Stimulated activated CD4-positive, alpha-beta T cell treated with anti-CD3 and anti-CD28 coated beads, Interleukin-15, amount 100 ng/mL, for 24 hours (primary cell): ENCODE measurements at places on chromosomes 13 and 19.
A peak's percentile ranks its signal among the peaks of the same experiment; 100 is the strongest.

- DNase-seq = no peak
These were observed 47.5 kb downstream of the ZNF536 start for GRCh38 chr19:30419568-30420180.

DNA sequence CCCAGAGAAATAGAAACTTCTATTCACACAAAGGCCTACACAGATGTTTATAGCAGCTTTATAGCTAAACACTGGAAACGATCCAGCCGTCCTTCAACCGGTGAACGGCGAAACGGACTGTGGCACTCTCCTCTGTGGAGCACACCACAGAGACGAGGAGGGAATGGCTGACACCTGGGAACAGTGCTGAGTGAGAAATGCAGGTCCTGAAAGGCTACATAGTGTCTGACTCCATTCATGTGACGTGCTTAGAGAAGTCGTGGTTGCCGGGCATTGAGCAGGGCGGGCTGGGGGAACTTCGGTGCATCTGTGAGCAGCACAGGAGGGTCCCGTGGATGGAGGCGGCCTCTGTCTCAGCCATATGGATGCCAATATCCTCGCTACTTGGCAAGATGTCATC lies 3.1 kb upstream of the GRK1 start:
- no peak for DNase-seq

DNA sequence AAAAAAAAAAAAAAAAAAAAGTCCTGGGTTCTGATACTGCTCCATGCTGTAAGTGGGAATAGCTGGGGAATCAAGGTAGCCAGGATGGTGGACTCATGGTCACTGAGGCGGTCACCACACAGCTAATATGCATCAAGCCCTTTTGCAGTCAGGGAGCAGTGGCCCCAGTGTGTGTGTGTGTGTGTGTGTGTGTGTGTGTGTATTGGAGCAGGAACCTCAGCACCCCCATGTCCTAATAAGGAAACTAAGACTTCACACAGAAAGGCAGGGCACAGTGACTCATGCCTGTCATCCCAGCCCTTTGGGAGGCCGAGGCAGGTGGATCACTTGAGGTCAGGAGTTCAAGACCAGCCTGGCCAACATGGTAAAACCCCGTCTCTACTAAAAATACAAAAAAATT lies 12.0 kb downstream of the B3GNT3 start:
- peak; percentile 31 for DNase-seq

- DNase-seq = no peak
These were observed 78.9 kb upstream of the OLFM4 start for GRCh38 chr13:52949742-52950141.

- DNase-seq = no peak
These were observed 263.6 kb downstream of the OXGR1 start for GRCh38 chr13:96730676-96731075.

GRCh38 chr19:23314505-23315251 lies 64.5 kb upstream of the ZNF724 start:
- no peak for DNase-seq

- DNase-seq = no peak
These were observed 15.4 kb upstream of the CD22 start for GRCh38 chr19:35313587-35313986.

- DNase-seq = no peak
These were observed 354.8 kb downstream of the HS6ST3 start for GRCh38 chr13:96444676-96445075.

DNA sequence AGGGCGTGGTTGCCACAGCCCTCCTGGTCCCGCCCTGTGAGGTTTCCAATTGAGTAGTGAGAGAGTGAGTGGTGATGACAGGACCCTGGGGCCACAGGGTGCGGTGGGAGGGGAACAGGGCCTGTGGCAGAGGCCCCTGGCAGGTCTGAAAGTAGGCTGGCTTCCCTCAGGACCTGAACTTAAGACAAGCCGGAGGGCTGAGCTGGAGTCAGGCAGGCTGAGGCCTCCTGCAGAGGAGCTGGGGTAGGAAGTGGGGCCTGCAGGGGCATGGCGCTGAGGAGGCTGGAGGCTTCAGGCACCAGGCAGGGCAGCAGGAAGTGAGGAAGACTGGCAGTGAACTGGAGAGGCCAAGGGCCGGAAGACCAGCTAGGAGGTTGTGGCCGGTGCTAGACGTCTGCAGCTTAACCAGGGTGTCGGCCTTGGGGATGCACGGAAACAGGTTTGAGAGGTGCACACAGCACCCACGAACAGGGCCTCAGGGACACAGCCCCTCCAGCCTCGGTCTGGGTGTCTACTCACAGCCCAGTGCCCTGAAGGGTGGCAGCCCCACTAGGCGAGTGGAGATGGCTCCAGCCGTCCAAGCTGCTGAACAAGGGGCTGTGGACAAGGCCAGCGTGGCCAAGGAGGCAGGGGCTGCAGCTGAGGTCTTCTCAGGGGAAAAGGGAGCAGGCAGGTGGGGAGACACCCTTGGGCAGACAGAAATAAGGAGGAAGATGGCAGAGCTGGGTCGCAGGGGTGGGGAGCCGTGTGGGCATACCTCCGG lies 17.8 kb downstream of the POP4 start:
- DNase-seq = peak; percentile 81

GRCh38 chr19:56946159-56946558 lies 105.6 kb upstream of the PEG3 start:
- no peak for DNase-seq

- no peak for DNase-seq
These were observed 55.7 kb downstream of the MAP4K1 start for GRCh38 chr19:38562096-38562495.

- no peak for DNase-seq
These were observed 193.3 kb downstream of the PCDH9 start for GRCh38 chr13:67036699-67037457.

DNA sequence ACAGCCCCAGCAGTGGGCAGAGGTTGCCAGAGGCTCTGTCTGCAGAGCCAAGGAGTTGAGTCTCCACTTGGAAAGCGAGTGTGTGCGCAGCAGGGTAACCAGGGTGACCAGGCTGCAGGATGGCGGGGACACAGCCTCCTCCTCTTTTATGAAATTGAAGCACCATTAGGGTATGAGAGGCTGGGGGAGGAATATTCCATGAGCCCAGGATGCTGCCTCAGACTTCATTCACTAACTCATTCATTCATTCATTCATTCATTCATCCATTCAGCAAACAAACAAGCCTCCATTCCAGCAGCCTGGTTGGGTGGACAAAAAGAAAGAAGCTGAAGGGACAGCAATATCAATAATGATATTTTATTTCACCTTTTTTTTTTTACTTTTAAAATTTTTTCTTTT lies 6.6 kb upstream of the LMTK3 start:
- DNase-seq = no peak

- DNase-seq = no peak
These were observed 2.0 kb downstream of the CAB39L start for GRCh38 chr13:49441846-49442245.

DNA sequence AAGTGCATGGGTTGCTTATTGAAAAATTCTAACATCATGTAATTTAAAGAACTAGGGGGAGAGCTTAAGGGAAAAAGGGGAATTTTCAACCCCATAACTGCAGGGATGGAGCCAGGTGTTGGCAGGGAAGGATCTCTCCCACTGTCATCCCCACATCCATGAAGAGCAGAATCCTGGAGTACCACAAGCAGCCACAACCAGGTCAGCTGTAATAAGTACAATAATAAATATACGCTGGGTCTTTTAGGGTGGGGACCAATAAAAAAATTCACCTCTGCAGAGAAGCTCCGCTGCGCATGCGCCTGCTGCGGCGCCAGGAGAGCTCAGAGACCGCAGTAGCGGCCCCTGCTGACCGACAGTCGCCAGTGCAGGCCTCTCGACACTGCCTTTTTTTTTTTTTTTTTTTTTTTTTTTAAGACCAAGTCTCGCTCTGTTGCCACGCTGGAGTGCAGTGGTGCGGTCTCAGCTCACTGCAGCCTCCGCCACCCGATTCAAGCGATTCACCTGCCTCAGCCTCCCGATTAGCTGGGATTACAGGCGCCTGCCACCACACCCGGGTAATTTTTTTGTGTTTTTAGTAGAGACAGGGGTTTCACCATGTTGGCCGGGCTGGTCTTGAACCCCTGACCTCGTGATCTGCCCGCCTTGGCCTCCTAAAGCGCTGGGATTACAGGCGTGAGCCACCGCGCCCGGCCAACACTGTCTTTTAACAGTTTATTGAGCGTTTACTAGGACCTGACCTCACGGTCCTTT lies 2.5 kb upstream of the EEF2 start:
- DNase-seq = peak; percentile 92

DNA sequence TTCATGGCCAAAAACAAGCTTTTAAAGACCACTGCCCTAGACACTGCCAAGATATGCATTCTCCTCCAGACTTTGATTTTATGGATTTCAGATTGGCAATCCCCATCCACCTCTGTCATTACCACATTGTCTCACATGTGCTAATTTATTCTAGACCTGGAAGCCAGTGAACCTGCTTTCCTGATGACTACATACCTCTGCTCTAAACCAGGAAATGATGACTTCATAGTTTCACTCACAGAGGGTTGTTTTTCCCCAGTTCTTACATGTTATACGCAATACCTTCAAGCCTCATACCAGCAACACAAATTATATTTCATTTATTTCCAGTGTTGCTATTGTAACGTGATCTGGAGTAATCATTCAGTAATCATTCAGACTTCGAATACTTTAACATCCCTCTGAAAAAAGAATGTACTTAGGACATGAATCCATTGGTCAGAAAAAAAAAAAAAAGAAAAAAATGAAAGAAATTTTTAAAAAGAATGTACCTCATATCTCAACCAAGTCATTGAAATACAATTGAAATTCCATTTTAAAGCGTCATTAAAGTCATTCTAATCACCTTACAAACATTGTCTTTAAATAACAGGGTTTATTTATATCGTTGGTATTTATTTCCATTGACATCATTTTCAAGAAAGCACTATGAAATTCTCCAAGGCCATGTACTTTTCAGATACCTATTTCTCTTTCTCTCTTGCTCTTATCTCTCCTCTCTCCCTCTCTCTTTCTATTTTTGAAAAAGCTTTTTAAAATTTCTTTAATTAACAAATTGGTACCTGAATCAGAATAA lies 33.4 kb upstream of the KLF5 start:
- no peak for DNase-seq

DNA sequence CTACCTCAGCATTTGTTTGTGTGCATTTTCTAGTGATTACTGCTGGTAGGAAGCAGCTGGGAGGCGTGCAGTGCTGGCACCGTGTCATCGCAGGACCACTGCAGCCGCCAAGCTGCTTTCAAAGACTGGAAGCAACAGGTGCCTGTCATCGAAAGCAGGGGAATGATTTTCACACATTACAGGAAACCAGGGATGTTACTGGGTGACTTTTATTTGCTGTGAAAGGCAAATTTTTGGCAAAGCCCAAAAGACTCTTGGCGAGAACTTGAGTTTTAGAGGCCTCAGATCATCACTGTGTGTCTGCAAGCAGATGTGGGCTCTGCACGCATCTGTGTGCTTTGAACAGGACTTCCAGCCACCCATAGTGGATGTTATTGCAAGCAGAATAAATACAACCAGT lies 176.4 kb downstream of the FLT1 start:
- DNase-seq = no peak

DNA sequence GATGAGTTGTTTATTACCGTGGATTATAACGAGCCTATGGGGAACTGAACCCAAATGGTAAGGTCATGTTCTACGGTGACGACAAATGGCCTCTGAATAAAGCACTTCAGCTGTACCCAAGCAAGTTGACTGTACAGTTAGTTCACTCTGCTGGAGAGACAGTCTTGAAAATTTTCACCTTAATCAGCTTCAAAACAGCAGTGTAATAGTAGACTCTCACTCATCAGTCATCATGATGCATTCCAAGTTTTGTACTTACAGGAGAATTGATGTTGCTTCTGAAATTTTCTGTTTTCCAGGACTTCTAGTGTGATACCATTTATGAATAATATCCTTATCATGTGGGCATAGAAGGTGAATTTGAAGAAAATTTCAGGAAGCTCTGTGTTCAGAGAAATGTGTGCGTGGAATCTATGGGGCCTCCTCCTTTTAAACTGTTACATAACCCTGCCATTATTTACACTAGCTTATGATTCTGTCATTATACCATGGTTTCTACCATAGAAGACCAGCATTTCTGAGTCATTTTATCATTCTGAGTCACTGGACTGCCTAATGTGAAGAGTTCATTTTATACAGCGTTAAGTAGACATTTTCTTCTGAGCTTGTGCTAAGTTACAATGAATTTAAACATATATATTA lies 96.9 kb downstream of the WDFY2 start:
- DNase-seq = no peak

GRCh38 chr13:28012896-28013295 lies 24.4 kb upstream of the URAD start:
- DNase-seq = no peak

DNA sequence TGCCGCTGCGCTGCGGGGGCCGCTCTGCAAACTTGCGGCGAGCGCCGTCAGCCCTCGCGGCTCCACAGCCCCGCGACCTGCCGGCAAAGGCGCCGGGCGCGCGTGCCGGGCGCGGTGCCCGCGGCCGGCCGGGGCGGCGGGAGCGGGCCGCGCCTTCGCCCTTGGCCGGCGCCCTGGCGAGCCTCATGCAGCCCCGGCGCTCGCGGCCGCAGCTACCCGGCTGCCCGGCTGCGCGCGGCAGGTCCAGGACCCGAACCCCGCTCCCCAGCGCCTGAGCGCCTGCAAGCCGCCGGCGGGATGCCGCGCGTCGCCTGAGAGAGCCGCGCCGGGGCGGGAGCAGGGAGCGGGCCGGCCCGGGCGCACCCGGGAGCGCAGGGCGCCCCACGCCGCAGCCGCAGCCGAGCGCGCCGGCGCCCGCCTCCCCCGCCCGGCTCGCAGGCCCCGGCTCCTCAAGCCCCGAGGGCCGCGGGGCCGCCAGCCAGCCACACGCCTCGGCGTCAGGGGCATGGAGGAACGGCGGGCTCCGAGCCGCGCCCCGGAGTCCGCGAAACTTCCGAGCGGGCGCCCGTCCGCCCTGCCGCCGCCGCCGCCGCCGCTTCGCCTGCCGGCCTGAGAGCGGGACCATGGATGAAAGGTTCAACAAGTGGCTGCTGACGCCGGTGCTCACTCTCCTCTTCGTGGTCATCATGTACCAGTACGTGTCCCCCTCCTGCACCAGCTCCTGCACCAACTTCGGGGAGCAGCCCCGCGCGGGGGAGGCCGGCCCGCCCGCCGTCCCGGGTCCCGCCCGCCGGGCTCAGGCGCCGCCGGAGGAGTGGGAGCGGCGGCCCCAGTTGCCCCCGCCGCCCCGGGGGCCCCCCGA lies 564 bp downstream of the HS6ST3 start:
- peak; percentile 12 for DNase-seq
